A549 treated with CpdA at 1 μM for 4 hours (cell line): ENCODE measurements at places on chromosomes 12 and 14. TPM values are rescaled to one million over a fixed set of nuclear protein-coding genes. Genes with fewer than 3 reads are reported as not detected.

KLRG1 gene
- total RNA-seq = 1.1 to 2.1 TPM (median 1.4 TPM) in 5 replicates

SNRNP35 gene
- total RNA-seq = 16.9 to 20.6 TPM (median 19.1 TPM) in 5 replicates

CACNA2D4 gene
- not detected in 5 replicates for total RNA-seq

ADGRD1 gene
- total RNA-seq = 0.19 to 0.57 TPM (median 0.32 TPM) in 5 replicates

MOK gene
- total RNA-seq = 22.5 to 30.9 TPM (median 25.5 TPM) in 5 replicates
